ENCODE measurements at places on chromosomes 1 and 21. TPM values are rescaled to one million over a fixed set of nuclear protein-coding genes. Genes with fewer than 3 reads are reported as not detected.

The SPRR1A gene
- total RNA-seq: not detected

The GCSAML gene
- not detected for total RNA-seq

The F13B gene
- not detected for total RNA-seq

The SPATA21 gene
- not detected for total RNA-seq

The DNASE2B gene
- total RNA-seq: not detected

The LAPTM5 gene
- 0.35 TPM for total RNA-seq

The CTSK gene
- 94.4 TPM for total RNA-seq

The SLC5A9 gene
- not detected for total RNA-seq

The NES gene
- 26.6 TPM for total RNA-seq

The TTC24 gene
- not detected for total RNA-seq

The BCL2L15 gene
- not detected for total RNA-seq

The TEX38 gene
- total RNA-seq: not detected

The PGBD5 gene
- total RNA-seq: under 0.01 TPM

The FBXO42 gene
- total RNA-seq: 24.6 TPM

The CYB5RL gene
- 4.6 TPM for total RNA-seq

The RBP7 gene
- not detected for total RNA-seq

The CCDC24 gene
- 0.43 TPM for total RNA-seq

The S100A9 gene
- total RNA-seq: not detected

The CHAF1B gene
- total RNA-seq: 1.5 TPM

Data from pericardium fibroblast (primary cell).